ENCODE measurements at places on chromosomes 11 and 22. TPM values are rescaled to one million over a fixed set of nuclear protein-coding genes. Genes with fewer than 3 reads are reported as not detected.
A peak's percentile ranks its signal among the peaks of the same experiment; 100 is the strongest.

Gene KRTAP5-1
- total RNA-seq = not detected

Gene STX3
- 11.1 TPM for total RNA-seq

Gene C11orf16
- total RNA-seq = 1.9 TPM

- peak; percentile 41 for DNase-seq
Measured at GRCh38 chr11:68843703-68844312, 2.1 kb upstream of the CPT1A start.

DNA sequence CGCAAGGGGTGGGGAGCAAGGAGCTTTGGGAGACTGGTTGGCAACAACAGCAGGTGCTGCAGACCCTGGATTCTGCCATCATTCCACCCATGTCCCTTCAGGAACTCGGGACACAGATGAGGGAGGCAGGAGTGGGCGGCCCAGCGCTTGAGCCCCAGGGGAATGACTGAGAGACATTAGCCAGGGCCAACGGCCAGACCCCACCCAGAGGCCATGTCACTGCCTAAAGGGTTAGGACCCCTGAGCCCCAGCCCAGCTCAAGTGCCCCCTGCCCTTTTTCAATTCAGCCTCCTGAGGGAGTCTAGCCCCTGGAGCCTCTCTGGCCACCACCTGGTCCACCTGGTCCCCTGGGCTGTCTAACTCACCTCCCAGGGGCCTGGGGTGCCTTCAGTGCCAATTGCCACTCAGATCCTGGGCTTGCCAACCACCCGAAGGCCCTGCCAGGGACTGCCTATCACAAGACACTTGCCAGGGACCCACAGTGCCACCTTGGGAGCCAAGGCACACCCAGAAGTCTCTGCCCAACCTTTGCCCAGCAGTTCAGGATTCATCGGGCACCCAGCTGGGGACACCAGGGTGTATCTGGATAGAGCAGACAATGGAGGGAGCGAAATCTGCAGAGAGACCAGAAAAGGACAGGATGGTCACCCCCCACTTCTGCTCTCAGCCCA lies 16.6 kb downstream of the MFNG start:
- no peak for DNase-seq

DNA sequence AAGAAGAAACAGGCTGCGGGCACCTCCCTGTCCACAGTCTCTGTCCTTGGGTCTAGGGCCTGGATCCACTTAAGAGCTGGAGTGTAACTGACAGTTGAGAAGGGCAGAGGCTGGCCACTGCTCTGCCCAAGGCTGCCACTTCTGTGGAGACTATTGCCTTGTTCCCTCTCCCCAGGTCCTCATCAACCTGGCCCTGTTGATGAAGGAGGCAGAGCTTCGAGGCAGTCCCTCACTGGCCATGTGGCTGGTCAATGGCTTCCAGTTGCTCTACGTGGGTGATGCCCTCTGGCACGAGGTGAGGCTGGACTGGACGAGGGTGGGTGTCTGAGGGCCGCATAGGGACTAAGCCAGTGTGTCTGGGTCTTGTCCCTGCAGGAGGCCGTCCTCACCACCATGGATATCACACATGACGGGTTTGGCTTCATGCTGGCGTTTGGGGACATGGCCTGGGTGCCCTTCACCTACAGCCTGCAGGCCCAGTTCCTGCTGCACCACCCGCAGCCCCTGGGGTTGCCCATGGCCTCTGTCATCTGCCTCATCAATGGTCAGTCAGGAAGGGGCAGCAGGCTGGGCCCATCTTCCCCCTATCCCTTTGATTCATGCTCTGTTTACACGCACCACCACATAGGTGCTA lies 2.8 kb downstream of the ZNHIT2 start:
- DNase-seq = no peak

DNA sequence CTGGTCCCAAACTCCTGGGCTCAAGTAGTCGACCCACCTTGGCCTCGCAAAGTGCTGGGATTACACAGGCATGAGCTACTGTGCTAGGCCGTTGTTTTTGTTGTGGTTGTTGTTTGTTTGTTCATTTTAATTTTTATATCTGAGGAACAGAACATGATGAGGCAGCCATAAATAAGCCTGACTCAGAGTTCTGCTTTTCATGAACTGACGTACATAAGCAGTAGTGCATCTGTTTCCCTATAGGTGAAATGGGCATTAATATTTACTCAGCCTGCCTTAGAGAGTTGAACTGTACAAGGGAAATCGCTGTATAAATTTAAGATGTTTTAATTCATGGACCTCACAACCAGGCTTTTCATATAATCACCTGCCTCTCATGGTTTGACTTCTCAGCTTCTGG lies 80.5 kb downstream of the PDHX start:
- DNase-seq = no peak

All from umbilical cord (tissue), 2 donors.